Activated CD8-positive, alpha-beta memory T cell treated with anti-CD3 and anti-CD28 coated beads, Interleukin-2, amount 10 ng/mL, durations not matched to agents 7 days and 5 days (primary cell): ENCODE measurements at places on chromosomes 1 and 21.

- DNase-seq: no peak
Measured at GRCh38 chr1:119731741-119732430, 20.2 kb downstream of the PHGDH start.

GRCh38 chr1:210222340-210223006, 10.1 kb upstream of the SERTAD4 start:
- DNase-seq: no peak

GRCh38 chr1:52460694-52461093, 56.3 kb downstream of the PRPF38A start:
- DNase-seq: no peak

DNA sequence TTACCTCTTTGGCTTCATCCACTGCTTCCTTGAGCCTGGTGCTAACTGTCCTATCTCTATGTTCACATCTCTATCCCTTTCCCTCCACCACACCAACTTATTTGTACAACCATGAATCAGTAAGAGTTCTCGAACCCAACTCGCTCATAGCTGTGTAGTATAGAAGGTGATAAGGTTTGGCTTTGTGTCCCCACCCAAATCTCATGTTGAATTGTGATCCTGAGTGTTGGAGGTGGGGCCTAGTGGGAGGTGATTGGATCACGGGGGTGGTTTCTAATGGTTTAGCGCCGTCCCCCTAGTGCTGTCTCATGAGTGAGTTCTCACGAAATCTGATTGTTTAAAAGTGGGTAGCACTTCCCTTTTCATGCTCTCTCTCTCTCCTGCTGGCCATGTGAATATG, 235.6 kb upstream of the FMN2 start:
- no peak for DNase-seq

DNA sequence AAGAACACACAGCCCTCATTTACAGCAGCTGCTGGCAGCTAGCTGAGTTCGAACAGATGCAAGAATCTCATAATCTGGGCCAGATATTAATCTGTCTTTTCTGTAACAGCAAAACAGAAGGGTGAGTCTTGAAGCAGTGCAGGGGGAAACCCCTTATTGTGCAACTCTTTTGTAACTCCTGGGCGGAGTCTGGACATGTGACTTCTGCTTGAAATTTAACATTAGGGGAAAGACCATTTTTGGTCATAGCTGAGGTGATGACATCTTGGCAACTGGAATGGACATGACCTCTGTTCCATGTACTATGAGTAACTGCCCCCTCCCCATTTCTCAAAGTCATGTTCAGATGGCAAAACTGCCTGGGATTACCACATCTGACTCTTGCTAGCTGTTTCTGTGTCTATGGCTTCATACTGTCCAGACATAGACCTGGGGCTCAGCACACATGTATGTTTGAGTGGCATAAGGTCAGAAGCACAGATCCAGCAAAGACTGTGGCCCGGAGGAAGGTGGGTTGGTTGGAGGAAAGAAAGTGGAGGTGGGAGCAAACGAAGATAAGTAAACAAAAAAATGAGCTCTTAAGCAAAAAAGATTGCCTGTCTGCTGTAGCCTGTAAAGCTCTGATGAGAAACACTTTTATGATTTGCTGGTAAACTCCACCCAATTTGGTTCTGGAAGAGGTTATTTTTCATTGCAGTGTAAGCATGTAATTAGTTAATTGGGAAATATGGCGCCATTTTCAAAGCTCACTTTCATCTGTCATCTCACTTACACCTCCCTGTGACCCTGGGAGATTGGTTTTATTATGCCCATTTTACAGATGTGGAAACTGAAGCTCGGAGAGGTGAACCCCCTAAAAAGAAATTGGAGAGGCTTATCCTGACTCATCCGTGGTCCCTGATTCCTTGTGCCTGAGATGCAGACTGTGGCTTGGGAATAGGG, 26.1 kb downstream of the ETS2 start:
- DNase-seq: peak; percentile 47

DNA sequence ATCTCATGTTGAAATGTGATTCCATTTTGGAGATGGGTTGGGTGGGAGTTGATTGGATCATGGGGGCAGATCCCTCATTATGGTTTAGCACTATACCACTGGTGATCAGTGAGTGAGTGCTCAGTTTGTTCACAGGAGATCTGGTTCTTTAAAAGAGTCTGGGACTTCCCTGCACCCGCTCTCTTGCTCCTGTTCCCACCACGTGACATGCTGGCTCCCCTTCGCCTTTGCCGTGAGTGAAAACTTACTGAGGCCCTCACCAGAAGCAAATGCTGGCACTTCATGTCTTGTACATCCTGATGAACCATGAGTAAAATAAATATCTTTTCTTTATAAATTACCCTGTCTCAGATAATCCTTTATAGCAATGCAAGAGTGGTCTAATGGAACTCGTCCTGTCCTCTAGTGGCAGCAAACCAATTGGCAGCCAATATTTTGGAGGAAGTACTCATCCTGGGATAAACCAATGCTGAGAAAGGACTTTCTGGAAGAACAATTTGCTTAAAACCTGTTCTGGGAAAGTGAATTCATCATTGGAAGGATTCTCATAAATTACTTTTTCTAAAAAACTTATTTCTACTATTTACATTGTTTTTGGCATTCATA, 27.8 kb upstream of the CYP4A11 start:
- DNase-seq: no peak

- no peak for DNase-seq
Measured at GRCh38 chr1:6303397-6304012, 42.6 kb upstream of the GPR153 start.

DNA sequence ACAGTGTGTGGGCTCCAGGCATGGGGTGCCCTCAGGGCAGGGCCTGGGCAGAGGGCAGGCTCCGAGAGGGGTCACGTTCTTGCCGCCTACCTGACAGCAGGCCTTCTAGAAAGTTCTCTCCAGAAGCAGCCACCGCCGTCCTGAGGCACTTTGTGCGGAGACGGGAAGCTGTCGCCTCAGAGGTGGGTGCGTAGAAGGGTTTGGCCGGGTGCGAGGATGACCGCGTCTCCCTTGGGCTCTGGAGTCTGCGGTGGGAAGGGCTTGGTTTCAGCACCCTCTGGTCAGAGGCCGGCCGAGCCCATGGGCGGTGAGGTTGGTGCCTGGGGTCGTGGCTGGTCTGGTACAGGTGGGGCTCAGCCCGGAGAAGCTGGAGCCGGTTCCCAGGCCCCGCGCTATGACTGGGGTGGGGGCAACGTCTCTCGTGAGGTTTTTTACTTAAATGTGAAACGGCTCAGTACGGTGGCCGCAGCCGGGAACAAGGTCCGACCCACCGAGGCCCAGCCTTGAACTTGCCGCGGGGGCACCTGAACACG, 10.1 kb upstream of the TTLL10 start:
- no peak for DNase-seq

DNA sequence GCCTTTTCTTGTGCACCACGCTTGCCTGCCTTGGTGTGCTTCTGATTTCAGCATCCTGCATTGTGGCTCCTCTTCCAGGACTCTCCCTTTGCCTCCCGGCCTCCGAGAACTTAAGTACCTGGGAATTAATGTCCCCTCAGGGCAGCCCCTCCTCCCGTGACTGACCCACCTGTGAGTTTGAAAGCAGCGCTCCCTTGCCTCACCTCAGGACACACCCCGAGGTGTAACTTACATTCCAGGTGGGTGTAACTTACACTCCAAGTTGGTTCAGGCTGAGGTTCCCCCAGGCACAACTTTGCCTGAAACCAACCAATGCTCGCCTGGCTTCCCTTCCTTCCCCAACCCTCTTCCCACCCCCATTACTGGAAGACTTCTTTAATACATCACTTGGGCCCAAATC, 161.4 kb downstream of the KAZN start:
- DNase-seq: no peak

GRCh38 chr1:107515702-107516101, 374.9 kb downstream of the NTNG1 start:
- no peak for DNase-seq

- no peak for DNase-seq
Measured at GRCh38 chr1:170296642-170297041, 150.9 kb downstream of the NTMT2 start.

DNA sequence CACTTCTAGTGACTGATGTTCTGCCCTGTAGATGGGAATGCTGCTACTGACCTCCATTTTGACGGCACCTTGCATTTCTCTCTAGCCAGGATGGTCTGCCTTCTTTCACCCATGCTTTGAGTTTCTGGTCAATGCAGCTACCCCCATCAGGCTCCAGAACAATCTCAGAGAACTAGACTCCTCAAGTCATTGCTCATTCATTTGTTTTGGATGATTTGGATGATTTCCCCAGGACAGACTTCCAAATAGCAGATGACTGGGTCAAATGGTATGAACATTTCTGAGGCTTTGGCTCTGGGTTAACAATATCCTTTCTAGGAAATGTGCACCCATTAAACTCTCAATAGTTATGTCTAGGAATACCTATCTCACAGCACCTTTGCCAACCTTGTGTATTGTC, 63.9 kb downstream of the CSMD2 start:
- no peak for DNase-seq
